ENCODE measurements at places on chromosomes 1 and 21.

- peaks cover 35% of the 10 kb centered on the region for H3K4me1 ChIP-seq
- H3K4me3 ChIP-seq = no peak overlapping the region
- no peaks in the 10 kb centered on the region for H3K27me3 ChIP-seq
- peaks cover 9% of the 10 kb centered on the region for H3K36me3 ChIP-seq
These were observed 16.9 kb downstream of the MGST3 start for GRCh38 chr1:165647970-165648369.

GRCh38 chr1:163048869-163049268, 20.3 kb upstream of the RGS4 start:
- H3K27me3 ChIP-seq = no peaks in the 10 kb centered on the region
- H3K4me1 ChIP-seq = no peaks in the 10 kb centered on the region
- DNase-seq = no peak
- H3K27ac ChIP-seq = no peak overlapping the region

DNA sequence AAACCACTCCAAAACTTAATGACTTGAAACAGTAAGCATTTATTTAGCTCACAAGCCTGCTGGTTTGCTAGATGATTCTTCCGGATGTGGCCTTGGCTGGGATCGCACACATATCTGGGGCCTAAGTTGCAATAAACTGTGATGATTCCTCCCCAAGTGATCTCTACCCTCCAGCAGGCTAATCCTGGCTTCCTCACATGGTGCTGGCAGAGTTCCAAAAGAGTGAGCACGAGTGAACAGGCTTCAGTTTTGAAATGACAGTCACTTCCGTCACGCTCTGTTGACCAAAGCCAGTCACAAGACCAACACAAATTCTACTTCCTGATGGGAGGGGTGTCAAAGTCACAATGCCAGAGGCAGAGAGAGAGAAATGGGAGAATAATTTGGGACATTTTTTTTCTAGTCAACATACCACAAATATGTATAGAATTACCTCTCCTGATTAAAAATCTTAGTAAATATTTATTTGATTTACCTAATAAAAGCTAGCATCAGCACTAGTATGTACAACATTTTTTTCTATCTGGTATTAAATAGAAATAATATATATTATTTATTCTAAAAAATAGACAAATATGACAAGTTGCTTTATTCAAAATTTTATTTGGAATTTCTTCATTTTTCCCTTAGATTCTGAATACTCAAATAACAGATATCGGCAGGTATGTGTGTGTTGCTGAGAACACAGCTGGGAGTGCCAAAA, 292.7 kb downstream of the TPR start:
- no peaks in the 10 kb centered on the region for H3K27me3 ChIP-seq
- peaks cover 7% of the 10 kb centered on the region for H3K4me1 ChIP-seq
- no peak overlapping the region for H3K27ac ChIP-seq

DNA sequence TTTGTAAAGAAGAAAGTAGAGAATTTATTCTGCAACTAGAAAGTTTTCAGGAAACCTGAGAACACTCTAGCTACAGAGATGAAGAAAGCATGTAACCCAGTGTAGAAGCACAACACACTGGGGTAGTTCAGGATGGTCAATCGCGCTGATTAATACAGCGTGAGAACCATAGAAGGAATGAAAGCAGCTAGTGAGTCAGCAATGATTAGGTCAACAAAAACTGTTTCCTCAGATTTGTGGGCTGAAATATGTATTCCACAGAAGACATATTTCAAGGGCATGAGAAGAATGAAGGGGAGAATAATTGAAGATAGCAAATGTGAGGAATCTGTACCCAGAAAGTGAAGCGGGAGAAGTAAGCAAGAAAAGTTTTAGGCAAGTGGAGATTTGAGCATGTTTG, 97.8 kb upstream of the ADGRL2 start:
- H3K4me1 ChIP-seq = no peaks in the 10 kb centered on the region
- no peak overlapping the region for H3K4me3 ChIP-seq
- H3K27me3 ChIP-seq = no peaks in the 10 kb centered on the region
- no peaks in the 10 kb centered on the region for H3K36me3 ChIP-seq
- no peak for DNase-seq

GRCh38 chr1:12174924-12175810, 8.4 kb downstream of the TNFRSF1B start:
- peaks cover 88% of the 10 kb centered on the region for H3K4me1 ChIP-seq
- no peaks in the 10 kb centered on the region for H3K27me3 ChIP-seq
- no peaks in the 10 kb centered on the region for H3K36me3 ChIP-seq
- no peak overlapping the region for H3K4me3 ChIP-seq
- DNase-seq = no peak
- H3K27ac ChIP-seq = peak overlapping the region; percentile 68

- H3K36me3 ChIP-seq = peaks cover 3% of the 10 kb centered on the region
- H3K27me3 ChIP-seq = no peaks in the 10 kb centered on the region
- H3K4me1 ChIP-seq = no peaks in the 10 kb centered on the region
- no peak overlapping the region for H3K27ac ChIP-seq
These were observed 13.5 kb downstream of the KCNK1 start for GRCh38 chr1:233627376-233627775.

DNA sequence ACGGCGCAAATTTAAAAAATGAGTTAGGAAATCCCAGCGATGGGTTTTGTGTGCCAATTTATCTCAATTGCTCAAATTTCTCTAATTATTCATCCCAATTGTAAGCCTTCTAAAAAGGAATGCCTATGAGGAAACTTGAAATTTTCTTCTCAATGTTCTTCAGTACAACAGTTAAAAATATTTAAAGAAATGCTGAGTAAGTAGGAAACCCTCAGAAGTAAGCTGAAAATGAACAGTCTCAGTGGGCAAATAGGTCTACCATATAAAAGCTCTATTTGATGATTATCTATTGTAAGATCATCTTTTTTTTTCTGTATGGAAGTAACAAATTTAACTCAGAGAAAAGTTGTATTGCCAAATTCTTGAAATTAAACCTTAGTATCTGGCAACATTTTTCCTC, 1.7 kb upstream of the USP25 start:
- H3K4me3 ChIP-seq = no peak overlapping the region
- H3K36me3 ChIP-seq = no peaks in the 10 kb centered on the region
- H3K4me1 ChIP-seq = peaks cover 22% of the 10 kb centered on the region
- DNase-seq = no peak

- DNase-seq = no peak
- H3K36me3 ChIP-seq = no peaks in the 10 kb centered on the region
- H3K27ac ChIP-seq = no peak overlapping the region
These were observed 14.4 kb upstream of the CAMTA1 start for GRCh38 chr1:6770751-6771440.

DNA sequence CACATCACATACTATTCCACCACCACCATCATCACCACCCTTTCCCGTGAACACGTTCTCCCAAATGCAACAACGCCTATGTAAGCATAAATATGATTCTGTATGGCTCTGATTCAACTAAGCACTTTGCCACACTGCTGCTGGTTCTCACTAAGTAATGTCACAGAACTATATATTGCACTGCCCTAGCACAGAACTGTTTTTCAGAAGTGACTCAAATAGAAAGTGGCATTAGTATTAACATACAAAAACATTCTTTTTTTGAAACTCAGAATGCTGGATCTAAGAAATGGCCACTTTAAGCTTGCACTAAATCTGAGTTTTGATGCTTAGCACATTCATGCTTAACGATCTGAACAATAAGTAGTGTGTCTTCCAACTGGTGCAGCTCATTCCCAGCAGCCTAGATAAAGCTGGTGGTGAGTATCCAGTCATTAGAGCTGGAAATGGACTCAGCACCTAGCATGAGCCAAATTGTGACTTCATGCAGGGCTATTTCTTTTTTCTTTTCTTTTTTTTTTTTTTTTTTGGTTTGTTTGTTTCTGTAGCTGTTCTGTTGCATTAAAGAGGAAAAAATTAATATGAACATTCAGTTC, 46.2 kb upstream of the ZC3H11B start:
- H3K27ac ChIP-seq = no peak overlapping the region
- DNase-seq = no peak
- no peak overlapping the region for H3K4me3 ChIP-seq

GRCh38 chr1:228338521-228339051, 68.0 kb downstream of the TRIM11 start:
- DNase-seq = no peak
- no peak overlapping the region for H3K4me3 ChIP-seq
- H3K4me1 ChIP-seq = no peaks in the 10 kb centered on the region
- H3K27me3 ChIP-seq = no peaks in the 10 kb centered on the region

GRCh38 chr21:28518630-28519029, 474.0 kb downstream of the LTN1 start:
- H3K4me3 ChIP-seq = no peak overlapping the region
- no peak for DNase-seq
- H3K36me3 ChIP-seq = no peaks in the 10 kb centered on the region
- peaks cover 20% of the 10 kb centered on the region for H3K4me1 ChIP-seq

DNA sequence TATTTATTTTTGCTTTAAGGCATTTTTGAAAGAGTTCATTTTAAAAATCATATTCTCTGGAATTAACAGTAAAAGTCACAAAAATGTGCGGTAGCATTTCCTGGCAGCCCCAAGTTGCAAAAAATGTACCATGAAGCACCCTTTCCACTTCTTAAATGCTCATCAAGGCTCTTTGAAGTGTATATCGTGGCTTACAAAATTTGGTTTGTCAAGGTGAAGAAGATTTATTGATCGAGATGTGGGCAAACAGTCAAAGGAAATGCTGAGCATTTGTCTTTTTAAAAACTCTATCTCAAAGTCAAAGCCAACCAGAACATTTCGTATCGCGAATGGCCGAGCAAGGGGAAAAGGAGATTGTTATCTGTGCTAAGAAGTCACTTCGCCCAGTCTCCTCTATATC, 277.5 kb upstream of the KAZN start:
- no peaks in the 10 kb centered on the region for H3K27me3 ChIP-seq
- H3K27ac ChIP-seq = no peak overlapping the region
- H3K4me3 ChIP-seq = no peak overlapping the region
- H3K4me1 ChIP-seq = no peaks in the 10 kb centered on the region
- no peak for DNase-seq

- H3K4me3 ChIP-seq = no peak overlapping the region
- no peaks in the 10 kb centered on the region for H3K4me1 ChIP-seq
- H3K27me3 ChIP-seq = no peaks in the 10 kb centered on the region
- H3K27ac ChIP-seq = no peak overlapping the region
These were observed 3.2 kb downstream of the LYPD8 start for GRCh38 chr1:248752161-248753028.

- H3K4me3 ChIP-seq = no peak overlapping the region
- H3K36me3 ChIP-seq = no peaks in the 10 kb centered on the region
- DNase-seq = no peak
- no peaks in the 10 kb centered on the region for H3K27me3 ChIP-seq
- H3K4me1 ChIP-seq = peaks cover 19% of the 10 kb centered on the region
These were observed 88.5 kb upstream of the VAV3 start for GRCh38 chr1:108053270-108054013.

DNA sequence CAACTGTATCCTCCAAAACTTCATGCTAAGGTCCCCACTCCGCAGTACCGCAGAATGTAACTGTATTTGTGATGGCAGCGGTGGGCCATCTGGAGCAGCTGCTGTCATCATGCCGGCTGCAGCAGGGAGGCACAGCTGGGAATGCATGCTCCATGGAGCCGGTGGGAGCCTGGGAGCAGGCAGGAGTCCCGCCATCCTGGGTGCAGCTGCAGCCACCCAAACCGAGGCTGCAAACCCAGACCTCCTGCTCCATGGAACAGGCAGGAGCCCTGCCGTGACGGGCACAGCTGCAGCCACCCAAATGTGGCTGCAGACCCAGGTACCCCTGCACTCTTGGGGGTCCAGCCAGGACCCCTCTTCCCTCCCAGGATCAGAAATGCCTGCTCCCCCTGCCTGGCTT, 80.3 kb downstream of the SCMH1 start:
- no peak overlapping the region for H3K27ac ChIP-seq
- no peak for DNase-seq
- no peaks in the 10 kb centered on the region for H3K4me1 ChIP-seq

GRCh38 chr1:153509729-153510354, 25.9 kb downstream of the S100A6 start:
- no peak overlapping the region for H3K4me3 ChIP-seq
- peak overlapping the region; percentile 7 for H3K27ac ChIP-seq
- DNase-seq = no peak
- H3K36me3 ChIP-seq = no peaks in the 10 kb centered on the region

DNA sequence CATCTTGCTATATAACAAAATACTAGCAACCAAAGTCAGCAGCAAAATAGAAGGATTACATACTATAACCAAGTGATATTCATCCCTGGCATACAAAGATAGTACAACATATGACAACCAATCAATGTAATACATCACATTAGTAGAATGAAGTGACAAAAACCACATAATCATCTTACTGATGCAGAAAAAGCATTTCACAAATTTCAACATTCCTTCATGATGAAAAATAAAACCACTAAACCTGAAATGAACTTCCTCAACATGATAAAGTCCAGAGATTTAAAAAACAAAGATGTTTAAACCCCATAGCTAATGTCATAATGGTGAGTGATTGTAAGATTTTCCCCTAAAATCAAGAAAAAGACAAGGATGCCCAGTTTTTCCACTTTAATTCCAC, 18.6 kb downstream of the RO60 start:
- no peaks in the 10 kb centered on the region for H3K4me1 ChIP-seq
- no peak overlapping the region for H3K4me3 ChIP-seq
- H3K27ac ChIP-seq = no peak overlapping the region
- no peak for DNase-seq

DNA sequence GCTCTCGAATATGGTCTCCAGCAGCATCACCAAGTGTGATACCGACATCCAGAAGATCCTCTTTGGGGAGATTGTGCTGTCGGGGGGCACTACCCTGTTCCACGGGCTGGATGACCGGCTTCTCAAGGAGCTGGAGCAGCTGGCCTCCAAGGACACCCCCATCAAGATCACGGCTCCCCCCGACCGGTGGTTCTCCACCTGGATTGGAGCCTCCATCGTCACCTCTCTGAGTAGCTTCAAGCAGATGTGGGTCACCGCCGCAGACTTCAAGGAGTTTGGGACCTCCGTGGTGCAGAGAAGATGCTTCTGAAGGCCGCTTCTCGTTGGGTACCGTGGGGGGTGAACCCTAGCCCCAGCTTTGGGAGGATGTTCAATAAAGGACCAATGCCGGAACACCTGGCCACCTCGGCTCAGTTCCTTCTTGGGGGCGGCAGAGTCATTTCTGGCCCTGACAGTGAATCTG, 1.3 kb downstream of the ACTRT2 start:
- no peaks in the 10 kb centered on the region for H3K27me3 ChIP-seq
- H3K27ac ChIP-seq = no peak overlapping the region
- no peak overlapping the region for H3K4me3 ChIP-seq

DNA sequence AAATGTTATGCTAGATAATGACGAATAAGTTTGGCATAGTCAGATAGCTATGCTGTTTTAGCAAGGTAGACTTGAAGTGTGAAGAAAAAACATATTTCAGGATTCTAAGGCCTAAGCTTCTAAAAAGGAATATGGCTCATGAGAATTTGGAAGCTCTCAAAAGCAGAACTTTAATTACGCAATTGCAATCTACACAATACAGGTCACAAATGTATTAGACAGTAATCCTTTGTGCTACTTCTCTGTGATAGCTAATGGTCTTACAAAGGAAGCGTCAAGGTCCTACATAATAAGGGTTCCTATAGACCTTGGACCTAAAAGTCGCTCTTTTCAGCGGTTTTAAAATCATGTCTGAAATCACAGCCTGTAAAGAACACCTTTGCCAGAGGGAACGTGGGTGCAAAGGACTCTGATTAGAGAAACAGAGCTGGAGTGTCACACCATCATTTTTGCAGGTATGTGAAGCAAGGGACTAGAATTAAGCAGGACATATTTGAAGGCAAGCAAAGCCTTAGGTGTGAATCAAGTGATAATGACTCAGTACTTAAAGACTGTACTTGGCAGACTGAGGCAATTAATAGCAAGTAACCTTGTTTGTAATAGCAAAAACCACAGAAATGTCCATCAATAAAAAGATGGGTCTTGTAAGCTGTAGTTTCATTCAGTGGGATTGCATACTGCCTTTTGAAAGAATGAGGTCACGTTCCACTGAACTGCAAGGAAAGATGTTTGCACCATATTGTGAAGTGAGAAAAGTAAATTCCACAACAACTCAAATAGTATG, 420.2 kb downstream of the KCTD3 start:
- H3K27ac ChIP-seq = no peak overlapping the region
- H3K4me1 ChIP-seq = no peaks in the 10 kb centered on the region
- H3K4me3 ChIP-seq = no peak overlapping the region
- DNase-seq = no peak
- H3K27me3 ChIP-seq = no peaks in the 10 kb centered on the region

Measured in esophagus muscularis mucosa (tissue), 4 donors.